Stimulated activated CD8-positive, alpha-beta memory T cell treated with anti-CD3 and anti-CD28 coated beads, Interleukin-4, amount 100 ng/mL, for 1 hour (primary cell): ENCODE measurements at places on chromosomes 1 and 21.

DNA sequence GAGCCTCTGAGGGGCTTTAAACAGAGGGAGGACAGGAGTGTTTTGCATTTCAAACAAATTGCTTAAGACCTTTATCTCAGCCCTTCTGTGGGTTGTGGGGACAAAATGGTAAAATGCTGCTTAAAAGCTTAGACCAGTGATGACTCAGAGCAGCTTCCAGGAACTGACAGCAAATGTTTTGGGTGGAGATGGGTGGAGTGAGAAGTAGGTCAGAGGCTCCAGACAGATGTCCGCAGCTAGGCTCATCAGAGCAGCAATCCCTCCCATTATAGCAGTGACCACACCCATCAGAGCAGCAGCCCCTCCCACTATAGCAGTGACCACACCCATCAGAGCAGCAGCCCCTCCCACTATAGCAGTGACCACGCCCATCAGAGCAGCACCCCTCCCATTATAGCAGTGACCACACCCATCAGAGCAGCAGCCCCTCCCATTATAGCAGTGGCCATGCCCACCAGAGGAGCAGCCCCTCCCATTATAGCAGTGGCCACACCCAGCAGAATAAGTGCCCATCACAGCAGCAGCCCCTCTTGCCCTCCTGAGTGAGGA, 532.2 kb downstream of the MATN1 start:
- DNase-seq = no peak

GRCh38 chr1:160647329-160647720, 481 bp upstream of the SLAMF1 start:
- no peak for DNase-seq

- DNase-seq = no peak
Observed at GRCh38 chr1:24300971-24301784, 18.0 kb upstream of the GRHL3 start.

GRCh38 chr1:203366476-203366875, 15.6 kb upstream of the FMOD start:
- no peak for DNase-seq

GRCh38 chr1:101905283-101905835, 91.4 kb downstream of the OLFM3 start:
- DNase-seq = no peak

DNA sequence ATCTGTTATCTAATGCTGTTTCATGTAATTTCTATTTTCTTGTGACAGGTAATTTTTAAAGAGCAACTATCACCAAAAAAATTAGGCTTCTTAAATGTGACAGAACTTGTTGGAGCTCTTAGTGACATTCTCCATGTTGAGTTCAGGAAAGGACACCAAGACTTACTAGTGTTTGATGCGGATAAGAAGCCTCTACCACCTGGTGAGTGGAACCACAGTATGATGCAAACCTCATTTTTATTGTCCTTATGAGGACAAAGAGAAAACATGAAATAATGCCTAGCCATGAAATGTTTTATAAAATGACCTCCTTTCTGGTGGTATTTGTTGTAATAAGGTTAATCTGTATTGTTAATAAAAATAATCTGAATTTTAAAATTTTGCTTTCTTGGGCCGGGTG, 39.1 kb downstream of the TDRD5 start:
- no peak for DNase-seq

GRCh38 chr1:9603766-9604753, 15.3 kb downstream of the TMEM201 start:
- no peak for DNase-seq

- no peak for DNase-seq
Observed at GRCh38 chr1:18452550-18452949, 28.2 kb upstream of the KLHDC7A start.

GRCh38 chr1:101017448-101017847, 8.1 kb downstream of the DPH5 start:
- DNase-seq = no peak

DNA sequence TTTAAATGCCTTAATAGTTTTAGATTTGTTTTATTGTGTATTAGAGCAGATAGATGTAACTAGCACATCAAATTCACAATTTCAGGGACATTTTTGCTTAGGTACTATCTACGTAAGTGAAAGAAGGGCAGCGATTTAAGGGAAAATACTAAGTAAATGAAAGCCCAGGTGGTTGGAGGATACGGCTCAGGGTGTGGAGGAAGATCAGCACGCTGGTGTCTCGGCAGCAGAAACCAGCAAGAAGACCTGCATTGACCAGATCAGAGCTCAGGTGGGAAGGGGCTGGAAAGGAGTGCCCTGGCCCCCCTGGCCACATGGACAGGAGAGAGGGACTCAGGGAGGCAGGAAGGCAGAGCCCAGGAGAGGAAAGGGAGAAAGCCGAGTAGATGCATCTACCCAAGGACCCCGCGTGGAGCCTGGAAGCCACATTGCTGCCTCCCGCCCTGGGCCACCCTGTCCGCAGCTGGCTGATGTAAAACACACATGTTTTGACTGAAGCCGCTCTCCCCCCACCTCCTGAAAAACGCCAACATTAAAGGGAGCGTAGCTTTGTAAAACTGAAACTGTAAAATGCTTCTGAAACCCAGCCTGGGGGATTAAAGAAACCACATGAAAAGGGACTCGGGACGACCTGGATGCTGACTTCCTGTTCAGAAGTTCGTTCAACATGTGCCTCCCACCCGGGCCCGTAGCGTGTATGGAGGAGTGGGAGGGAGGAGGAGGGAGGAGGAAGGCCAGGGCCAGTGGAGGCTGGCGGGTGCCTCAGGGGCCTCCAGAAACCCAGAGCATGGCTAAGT, 72.6 kb upstream of the TARDBP start:
- no peak for DNase-seq

DNA sequence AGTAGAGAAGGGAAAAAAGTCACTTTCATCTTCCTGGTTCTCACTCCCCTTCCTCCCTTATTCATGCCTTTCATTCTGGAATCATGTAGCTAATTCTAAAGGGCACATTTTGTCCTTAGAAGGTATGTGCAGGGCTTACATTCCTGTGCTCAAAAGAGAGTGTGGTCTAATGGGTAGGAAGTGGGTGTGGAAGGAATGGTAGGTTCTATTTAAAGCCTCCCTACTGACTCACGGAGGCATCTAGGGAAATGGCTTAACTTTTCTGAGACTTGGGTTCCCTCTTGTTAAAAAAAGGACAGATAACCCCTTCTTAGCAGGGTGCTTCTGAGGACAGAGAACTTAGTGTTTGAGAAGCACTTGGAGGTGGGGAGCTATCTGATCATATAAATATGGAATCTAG, 249.3 kb upstream of the DUSP10 start:
- no peak for DNase-seq

DNA sequence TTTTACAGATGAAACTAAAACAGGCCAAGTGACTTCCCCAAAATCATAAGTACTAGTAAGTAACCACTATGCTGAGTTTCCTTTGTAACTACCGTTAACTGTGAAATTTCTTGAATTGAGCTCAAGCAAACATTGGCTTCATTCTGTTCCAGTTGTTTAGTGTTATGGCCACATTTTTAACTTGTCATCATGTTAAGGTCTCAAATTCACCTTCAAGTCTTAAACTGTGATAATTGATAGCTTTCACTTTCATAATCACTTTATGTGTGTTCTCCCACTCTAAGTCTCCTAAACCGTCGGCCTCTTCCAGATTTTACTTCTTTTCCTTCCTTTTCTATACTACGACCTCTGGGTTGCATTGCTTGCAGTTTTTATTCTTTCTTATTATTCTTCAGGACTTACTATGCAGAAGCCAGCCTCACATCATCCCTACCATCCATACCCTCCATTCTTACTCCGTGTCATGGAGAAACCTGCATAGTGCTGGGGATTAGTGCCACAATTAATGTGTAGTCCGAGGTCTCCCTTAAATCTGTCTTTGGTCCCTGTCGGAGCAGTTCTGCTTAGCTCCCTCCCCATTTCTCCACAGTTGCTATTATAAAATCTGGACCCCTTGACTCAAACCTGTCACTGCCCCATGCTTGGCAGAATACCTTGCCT, 5.8 kb downstream of the KIF1B start:
- DNase-seq = no peak

GRCh38 chr1:166882893-166883292, 6.8 kb upstream of the TADA1 start:
- no peak for DNase-seq

GRCh38 chr1:5590717-5591116, 401.5 kb downstream of the NPHP4 start:
- DNase-seq = no peak
